Urothelium cell line (cell line): ENCODE measurements at places on chromosomes 11 and 22.

DNA sequence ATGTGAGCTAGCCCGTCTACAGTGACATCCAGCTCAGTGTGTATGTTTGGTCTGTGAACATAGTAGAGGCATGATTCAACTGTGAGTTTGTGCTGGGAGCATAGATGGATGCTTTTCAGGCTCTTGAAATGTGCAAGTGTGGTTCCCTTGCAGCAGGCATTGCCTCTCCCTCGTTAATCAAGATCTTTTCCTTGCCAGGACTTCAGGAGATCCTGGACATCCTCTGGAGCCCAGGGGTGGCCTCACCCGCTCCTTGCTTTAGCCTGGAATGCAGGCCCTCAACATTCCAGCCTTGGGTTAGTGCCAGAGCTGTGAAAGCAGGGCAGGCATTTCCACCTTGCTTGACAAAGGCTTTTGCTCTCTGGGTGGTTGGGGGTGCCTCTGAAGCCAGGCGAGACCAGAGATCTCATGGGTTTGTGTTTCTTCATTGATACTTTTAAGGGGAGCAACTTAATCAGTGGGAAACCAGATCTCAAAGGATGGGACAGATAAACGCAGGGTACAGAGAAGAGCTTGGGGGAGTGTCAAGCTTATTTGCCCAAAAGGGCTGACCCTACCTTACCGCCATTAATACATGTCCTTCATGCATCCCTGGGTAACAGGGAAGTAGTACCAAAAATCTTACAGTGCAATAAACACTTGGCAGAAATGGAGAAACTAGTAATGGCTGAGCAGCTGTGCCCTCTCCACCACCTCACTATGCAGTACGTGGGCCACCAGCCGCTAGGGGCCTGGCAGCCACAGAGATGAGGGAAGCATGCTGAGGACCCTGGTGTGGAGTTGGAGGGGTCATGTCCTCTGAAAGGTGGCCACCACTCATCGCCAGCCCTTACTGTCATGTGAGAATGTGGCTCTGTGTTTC is 72.1 kb downstream of the PTPRJ start:
- peak; percentile 59 for DNase-seq

GRCh38 chr11:43356336-43356735 is 2.4 kb upstream of the TTC17 start:
- no peak for DNase-seq

DNA sequence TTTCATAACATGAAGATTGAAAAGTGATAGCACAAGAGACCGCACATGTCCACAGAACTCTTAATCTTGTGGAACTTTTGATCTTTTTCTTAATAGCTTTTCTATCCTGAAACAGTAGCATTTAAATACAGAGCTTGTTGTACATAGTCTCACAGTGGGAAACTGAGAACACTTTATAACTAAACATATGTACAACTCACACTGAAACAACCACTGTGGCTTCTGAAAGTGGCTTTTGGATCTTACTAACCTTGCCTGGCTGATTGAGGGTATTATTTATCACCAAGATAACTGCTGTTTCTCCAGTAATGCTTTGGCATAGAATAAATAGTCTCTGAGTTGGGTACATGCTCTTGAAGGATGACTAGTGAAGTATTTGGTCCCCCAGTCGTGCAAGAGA is 10.2 kb downstream of the BARX2 start:
- DNase-seq = no peak

DNA sequence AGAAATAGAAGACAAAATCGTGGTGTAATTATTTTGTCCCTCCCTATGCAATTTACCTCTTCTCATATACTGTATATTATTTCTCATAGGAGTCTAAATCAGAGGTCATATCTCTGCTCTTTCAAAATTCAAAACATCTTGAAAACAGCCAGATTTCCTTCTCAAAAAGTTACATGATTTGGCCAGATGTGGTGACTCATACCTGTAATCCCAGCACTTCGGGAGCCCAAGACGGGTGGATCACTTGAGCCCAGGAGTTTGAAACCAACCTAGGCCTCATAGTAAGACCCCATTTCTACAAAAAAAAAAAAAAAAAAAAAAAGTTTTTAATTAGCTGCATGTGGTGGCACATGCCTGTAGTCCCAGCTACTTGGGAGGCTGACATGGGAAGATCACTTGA is 29.0 kb upstream of the DNAJB7 start:
- no peak for DNase-seq
